Cardiac muscle cell (in vitro differentiated cells and primary cell): ENCODE measurements at places on chromosomes 6 and 20.

DNA sequence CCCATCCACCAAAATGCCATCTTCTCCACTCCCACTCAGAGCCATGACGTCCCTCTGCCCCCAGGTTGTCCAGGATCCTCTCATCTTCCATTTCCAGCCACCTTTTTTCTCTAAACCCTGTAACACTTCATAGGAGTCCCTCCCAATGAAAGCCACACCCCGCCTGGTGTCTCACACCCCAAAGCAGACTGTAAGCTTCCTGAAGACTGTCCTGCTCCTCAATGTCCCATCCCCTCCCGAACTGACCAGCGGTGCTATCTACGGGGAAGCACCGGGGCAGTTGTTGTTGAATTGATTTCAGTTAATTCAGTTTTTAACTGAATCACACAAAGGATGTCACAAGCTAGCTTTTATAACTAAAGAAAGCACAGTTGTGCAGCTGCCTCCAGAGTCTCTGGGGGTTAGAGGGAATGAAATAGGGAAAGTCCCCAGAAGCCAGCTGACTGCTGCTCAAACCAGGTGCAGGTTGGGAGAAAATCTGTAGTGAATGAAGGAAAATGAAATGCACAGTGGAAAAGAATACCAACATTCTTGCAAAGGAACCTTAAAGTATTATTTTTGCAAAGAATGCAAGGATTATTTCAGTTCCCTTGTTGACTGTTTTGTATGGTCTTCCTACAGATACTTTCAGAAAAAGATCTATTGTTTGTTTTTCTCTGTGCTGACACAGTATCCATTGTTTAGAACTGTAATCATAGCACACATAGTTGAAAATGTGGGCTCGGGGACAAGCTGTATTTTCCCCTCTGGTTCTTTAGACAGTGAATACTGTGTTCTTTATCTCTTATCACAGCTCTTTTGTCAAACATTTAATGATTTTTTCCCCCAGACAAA lies 222.6 kb upstream of the QKI start:
- peak; percentile 7 for DNase-seq

DNA sequence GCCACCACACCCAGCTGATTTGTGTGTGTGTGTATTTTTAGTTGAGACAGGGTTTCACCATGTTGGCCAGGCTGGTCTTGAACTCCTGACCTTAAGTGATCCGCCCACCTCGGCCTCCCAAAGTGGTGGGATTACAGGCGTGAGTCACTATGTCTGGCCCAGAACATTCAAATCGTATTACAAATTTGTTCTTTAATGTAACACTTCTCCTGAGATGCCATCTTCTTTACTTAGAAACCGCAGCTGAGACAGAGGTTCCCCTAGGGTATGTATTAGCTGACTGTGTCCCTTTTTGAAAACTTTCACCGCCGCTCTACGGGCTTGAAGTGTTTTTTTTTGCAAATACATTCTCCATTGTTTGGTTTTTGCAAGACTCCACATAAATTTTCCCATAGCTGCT lies 62.6 kb downstream of the TOX2 start:
- DNase-seq: no peak

DNA sequence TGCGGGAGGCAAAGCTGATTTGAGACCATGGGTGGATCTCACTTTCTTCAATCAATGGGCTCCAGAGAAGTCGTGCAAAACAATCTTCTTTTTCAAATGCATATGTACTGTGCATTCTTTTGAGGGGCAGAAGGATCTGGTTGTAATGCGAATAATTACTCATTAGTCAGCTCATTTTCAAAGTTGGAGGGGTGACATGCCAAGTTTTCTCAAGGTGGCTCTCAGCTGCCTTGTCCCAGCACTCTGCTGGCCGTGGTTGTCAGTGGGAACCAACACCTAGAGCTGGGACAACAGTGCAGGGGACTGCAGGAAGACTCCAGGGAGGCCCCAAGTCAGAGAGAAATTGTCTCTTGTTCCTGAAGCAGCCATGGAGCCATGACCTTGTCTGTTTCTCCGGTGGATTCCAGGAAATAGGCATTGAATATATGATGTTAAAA lies 25.3 kb downstream of the MYT1 start:
- no peak for DNase-seq

DNA sequence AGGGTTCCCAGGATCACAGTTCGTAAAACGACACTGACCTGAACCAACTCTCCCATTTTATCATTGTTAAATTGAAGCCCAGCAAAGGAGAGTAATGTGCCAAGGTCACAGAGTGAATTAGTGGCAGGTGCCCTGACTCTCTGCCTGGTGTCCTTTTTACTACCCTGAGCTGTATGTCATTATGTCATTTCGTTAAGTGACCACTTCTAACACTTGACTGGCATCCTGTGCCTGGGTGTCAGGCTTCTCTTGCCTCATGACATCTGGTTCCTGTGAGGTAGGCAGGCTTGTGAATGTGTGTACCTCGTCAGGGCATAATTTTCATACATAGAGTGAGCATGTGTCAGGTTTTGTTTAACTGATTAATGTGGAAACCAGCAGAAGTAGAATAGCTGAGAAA lies 48.6 kb downstream of the RALY start:
- peak; percentile 76 for DNase-seq

GRCh38 chr6:53441035-53441493 lies 92.3 kb upstream of the ELOVL5 start:
- DNase-seq: no peak
